H4 (cell line): ENCODE measurements at places on chromosomes 3 and 15. TPM values are rescaled to one million over a fixed set of nuclear protein-coding genes. Genes with fewer than 3 reads are reported as not detected.

TLR9 gene
- not detected in 2 replicates for total RNA-seq

STAC gene
- 4.4 and 5.2 TPM in 2 replicates for total RNA-seq

MRPL47 gene
- 69.4 and 96.8 TPM in 2 replicates for total RNA-seq

LDHAL6B gene
- not detected in 2 replicates for total RNA-seq

SEMA6D gene
- 7.6 and 10.4 TPM in 2 replicates for total RNA-seq

GCHFR gene
- total RNA-seq: 43.2 and 49.0 TPM in 2 replicates

PPARG gene
- 34.7 and 36.8 TPM in 2 replicates for total RNA-seq

FOXB1 gene
- not detected in 2 replicates for total RNA-seq
